HTR-8/SVneo (cell line): ENCODE measurements at places on chromosomes 6 and 20.

- peak; percentile 23 for DNase-seq
These were observed 24.5 kb upstream of the PTCHD4 start for GRCh38 chr6:48135323-48136084.

GRCh38 chr20:22821796-22822195 lies 213.3 kb upstream of the SSTR4 start:
- DNase-seq, result no peak

DNA sequence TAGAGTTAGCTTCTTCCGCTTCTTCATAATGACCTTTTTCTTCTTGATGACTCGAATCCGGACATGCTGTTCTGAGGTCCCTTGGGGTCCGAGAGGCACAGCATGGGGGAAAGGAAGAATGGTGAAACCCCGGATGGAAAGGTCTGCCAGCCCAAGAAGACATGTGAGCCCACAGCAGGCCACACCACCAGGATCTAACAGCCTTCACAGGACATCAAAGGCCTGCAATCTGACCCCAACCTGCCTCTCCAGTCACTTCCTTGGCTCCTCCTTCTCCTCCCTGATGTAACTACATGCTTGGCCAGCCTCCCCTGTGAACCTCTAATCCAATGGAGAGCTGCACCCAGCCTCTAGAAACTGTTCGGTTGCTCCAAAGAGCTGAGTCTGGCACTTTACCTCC lies 1.6 kb downstream of the CPXM1 start:
- DNase-seq, result no peak

- DNase-seq, result peak; percentile 67
These were observed 1.5 kb downstream of the COL12A1 start for GRCh38 chr6:75204217-75204958.

DNA sequence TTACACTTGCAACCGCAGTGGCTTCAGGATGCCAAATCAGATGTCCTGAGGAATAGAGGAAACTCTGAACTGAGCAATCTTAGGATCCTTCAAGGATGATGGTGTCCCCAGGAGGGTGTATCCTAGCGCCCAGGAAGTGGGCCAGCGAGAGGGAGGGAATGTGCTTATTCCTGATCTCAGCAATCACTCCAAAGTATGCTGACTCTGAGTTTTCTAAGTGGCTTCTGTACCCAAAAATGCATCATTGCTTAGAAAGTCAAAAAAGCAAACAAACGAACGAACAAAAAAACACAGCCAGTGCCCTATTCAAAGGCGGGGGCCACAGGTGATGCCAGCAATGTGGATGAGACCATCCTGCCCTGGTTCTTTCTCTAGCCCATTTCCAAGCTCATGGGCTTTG lies 230.6 kb downstream of the NRN1 start:
- DNase-seq, result no peak

- no peak for DNase-seq
These were observed 145.6 kb upstream of the PTPN1 start for GRCh38 chr20:50364542-50364941.

DNA sequence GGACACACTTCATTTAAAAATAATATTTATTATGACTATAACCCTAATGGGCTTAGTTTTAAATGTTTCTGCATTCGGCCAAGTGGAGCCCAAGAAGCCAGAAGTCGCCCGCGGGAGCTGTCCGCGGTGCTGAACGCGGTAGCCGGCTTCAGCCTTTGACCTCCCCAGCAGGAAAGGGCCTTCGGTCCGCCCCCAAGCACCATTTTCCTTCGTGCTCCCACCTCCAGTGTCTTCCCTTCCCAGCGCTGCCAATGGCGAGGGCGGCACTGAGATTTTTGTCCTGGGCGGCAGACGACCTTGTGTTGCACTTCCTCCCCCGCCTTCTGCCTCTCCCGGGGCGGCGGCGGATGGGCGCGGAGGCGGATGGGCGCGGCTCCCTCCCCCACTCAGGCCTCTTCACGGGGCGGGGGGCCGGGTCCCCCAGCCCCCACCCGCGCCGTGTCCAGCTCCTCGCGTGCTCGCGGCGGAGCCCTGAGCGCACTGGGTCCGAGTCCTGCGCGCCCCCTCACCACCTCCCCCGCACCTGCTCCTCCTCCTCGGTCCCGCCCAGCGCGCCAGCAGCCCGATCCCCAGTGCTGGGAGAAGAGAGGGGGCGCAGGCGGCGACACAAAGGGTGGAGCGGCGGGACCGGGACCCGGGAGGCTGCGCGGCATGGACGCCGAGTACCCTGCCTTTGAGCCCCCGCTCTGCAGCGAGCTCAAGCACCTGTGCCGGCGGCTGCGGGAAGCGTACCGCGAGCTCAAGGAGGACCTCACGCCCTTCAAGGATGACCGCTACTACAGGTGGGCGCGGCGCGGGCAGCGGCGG lies 23.6 kb upstream of the TMEM181 start:
- peak; percentile 74 for DNase-seq

- DNase-seq, result no peak
These were observed 155.1 kb downstream of the CD83 start for GRCh38 chr6:14272737-14273085.

- no peak for DNase-seq
These were observed 83.3 kb downstream of the HIVEP2 start for GRCh38 chr6:142861711-142862110.

- DNase-seq, result no peak
These were observed 34.9 kb upstream of the AKIRIN2 start for GRCh38 chr6:87736809-87737540.

GRCh38 chr6:26056583-26057350 lies 30.5 kb upstream of the HFE start:
- DNase-seq, result no peak

DNA sequence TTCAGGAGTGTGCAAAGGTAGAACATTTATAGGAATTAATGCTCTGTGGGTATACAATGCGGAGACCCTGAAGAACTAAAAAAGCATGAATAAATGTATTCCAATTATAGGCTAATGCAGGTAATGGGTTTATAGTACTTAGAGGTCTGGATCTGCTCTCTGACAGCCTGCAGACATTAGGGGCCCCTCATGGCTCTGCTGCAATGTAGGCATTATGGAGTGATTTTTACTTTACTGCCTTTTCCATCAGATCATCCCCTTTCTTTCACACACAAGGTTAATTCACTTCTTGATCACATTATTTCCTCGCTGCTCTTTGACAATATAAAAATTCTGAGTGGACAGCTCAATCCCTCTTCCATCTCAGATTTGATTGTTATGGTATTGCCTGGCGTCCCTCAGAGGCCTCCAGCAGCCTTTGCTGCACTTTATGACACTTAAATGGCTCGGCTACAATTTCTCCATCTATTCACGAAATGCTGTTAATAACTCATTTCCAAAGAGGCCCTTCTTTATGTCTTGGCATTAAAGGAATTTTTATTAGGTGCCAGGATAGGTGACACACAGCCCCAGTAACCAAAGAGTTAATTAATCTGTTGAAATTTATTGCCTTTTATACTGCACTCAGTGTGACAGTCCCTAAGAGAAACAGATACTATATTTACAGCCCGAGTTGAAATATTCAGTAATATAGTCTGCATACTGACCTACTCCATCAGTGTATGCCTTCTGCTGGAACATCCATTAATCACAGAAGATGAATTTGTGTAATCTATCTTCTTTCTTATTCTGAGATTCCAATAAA lies 33.4 kb upstream of the SLC35B3 start:
- no peak for DNase-seq

GRCh38 chr6:109793792-109794191 lies 102.7 kb downstream of the FIG4 start:
- DNase-seq, result peak; percentile 69

DNA sequence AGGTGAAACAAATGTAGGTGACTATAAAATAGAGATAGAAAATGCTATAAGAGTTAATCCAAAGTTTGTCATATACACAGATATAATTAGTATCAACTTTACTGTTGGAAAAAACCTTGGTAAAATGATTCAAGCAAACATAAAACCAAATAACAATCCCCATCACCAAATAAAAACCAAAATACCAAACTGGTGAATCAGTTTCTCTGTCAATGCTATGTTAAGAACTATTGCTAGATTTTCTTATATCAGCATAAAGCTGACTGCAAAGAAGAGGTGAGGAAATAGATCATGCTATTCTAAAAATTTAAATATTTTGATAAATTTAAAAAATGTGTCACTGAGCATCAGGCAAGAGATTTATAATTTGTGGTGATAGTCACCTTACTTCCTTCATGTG lies 658.4 kb downstream of the PHF3 start:
- DNase-seq, result no peak

- DNase-seq, result no peak
These were observed 10.4 kb upstream of the MATN4 start for GRCh38 chr20:45318386-45318939.

- DNase-seq, result no peak
These were observed 23.5 kb downstream of the PLAGL2 start for GRCh38 chr20:32183947-32184635.

GRCh38 chr20:1907586-1907985 lies 12.4 kb downstream of the SIRPA start:
- DNase-seq, result no peak

GRCh38 chr6:120874422-120874821 lies 459.9 kb downstream of the TBC1D32 start:
- no peak for DNase-seq

- DNase-seq, result no peak
These were observed 39.0 kb upstream of the ARMC2 start for GRCh38 chr6:108809211-108809610.

- no peak for DNase-seq
These were observed 1228.2 kb upstream of the CITED2 start for GRCh38 chr6:140602431-140603248.

- no peak for DNase-seq
These were observed 178.7 kb upstream of the TSHZ2 start for GRCh38 chr20:52793339-52793963.

GRCh38 chr6:57301757-57302156 lies 15.7 kb upstream of the PRIM2 start:
- no peak for DNase-seq

GRCh38 chr20:2261629-2262028 lies 34.2 kb upstream of the TGM3 start:
- DNase-seq, result no peak

- DNase-seq, result no peak
These were observed 112.9 kb downstream of the DLL1 start for GRCh38 chr6:170177772-170178560.

GRCh38 chr6:144338951-144339700 lies 54.0 kb downstream of the UTRN start:
- DNase-seq, result no peak

DNA sequence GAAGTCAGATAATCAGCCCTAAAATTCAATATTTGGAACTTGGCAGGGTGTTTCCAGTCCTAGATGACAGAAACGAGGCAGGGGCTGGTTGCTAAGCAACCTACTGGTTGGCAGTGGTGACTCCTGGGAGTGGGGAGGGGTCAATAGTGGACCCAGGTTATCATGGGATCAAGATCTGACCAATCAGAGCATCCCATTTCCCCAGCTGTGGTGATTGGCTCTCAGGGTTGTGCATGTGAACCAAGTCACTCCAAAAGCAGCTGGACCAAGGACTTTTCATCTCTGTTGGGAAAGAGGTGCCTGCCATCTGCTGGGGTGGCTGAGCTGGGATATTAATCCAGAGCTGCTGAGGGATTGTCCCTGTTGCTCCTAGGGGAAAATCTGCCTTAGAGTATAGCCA lies 253.4 kb downstream of the PREX1 start:
- no peak for DNase-seq

GRCh38 chr20:16639027-16639941 lies 66.0 kb upstream of the KIF16B start:
- no peak for DNase-seq

GRCh38 chr6:49551866-49552129 lies 1.3 kb downstream of the C6orf141 start:
- DNase-seq, result no peak

DNA sequence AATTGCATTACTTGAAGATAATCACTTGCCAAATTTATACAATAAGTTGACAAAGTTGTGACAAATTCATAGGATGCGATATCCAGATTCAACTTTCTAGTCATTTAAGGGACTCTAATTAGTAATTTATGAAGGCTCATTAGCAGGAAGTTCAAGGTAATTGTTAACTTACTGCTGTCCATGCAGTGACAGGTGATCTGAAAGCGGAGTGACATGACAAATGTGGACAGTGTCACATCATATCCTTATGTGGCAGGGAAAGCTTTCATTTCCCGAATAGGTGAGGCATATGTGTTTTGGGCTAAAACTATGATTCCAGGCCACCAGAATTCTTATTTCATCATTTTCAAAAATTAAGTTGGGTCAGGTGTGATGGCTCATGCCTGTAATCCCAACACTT lies 115.9 kb upstream of the BMP2 start:
- DNase-seq, result no peak

DNA sequence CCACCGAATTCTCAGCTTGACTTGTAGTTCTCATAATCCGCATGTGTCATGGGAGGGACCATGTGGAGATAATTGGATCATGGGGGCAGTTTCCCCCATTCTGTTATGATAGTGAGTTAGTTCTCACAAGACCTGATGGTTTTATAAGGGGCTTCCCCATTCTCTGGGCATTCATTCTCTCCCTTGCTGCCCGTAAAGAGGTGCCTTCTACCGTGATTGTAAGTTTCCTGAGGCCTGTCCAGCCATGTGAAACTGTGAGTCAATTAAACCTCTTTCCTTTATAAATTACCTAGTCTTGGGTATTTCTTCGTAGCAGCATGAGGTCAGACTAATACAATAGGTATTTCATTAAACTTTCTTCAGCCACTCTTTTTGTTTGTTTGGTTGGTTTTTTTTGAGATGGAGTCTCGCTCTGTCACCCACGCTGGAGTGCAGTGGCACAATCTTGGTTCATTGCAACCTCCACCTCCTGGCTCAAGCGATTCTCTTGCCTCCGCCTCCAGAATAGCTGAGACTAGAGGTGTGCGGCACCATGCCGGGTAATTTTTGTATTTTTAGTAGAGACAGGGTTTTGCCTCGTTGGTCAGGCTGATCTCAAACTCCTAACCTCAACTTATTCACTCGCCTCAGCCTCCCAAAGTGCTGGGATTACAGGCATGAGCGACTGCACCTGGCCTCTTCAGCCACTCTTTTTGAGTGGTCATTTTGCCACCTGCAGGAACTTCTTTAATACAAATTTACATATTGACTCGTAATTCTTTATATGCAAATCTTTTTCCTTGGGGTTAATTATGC lies 36.3 kb downstream of the GSTA2 start:
- no peak for DNase-seq

- DNase-seq, result no peak
These were observed 36.1 kb downstream of the SMPDL3A start for GRCh38 chr6:122825163-122825562.

DNA sequence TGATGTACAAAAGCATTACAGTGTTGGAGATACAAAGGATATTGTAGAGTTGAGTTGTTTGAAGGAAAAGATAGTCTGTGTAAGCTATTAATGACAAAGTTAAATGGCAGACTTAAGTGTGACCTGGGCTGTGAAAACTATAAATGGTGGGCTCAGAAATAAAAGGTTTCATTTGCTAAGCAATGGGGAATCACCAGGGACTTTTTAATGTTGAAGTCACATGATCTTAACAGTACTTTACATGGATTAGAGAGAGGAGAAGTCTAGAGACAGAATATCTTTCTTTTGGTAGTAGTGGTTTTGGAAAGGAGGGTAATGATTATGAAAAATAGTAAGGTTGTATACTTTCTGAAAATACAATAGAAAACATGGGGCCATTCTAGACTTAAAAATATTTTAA lies 67.1 kb downstream of the SCAF8 start:
- no peak for DNase-seq

- DNase-seq, result peak; percentile 27
These were observed 221.0 kb upstream of the PDE10A start for GRCh38 chr6:165883851-165884640.

GRCh38 chr6:104908031-104908887 lies 48.5 kb upstream of the HACE1 start:
- DNase-seq, result no peak
